ENCODE measurements at places on chromosomes 6 and 20. TPM values are rescaled to one million over a fixed set of nuclear protein-coding genes. Genes with fewer than 3 reads are reported as not detected.

GRCh38 chr20:55175081-55175480 is 699.7 kb downstream of the DOK5 start:
- no peak for DNase-seq
- no peaks in the 10 kb centered on the region for H3K36me3 ChIP-seq
- H3K27me3 ChIP-seq, result no peaks in the 10 kb centered on the region
- H3K4me3 ChIP-seq, result no peak overlapping the region
- no peaks in the 10 kb centered on the region for H3K4me1 ChIP-seq

GRCh38 chr6:20705741-20706140 is 171.5 kb downstream of the CDKAL1 start:
- H3K4me3 ChIP-seq, result no peak overlapping the region
- H3K36me3 ChIP-seq, result no peaks in the 10 kb centered on the region
- no peak overlapping the region for H3K27ac ChIP-seq
- H3K4me1 ChIP-seq, result peaks cover 6% of the 10 kb centered on the region
- no peaks in the 10 kb centered on the region for H3K27me3 ChIP-seq

ZNF341 gene
- 5.6 TPM for total RNA-seq

DNA sequence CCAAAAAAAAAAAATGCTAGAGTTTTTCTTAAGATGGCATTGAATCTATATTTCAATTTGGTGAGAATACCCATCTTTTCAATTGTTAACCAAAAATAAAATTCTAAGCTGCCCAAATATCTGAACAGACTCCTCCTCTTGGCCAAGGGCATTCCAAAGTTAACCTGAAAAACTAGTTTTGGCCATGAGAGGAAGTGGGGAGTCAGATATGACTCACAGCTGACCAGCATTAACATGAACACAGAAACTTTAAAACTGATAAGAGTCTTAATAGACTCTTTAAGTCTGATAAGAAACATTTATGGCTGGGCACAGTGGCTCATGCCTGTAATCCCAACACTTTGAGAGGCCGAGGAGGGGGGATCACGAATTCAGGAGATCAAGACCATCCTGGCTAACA is 171.3 kb downstream of the FAXC start:
- peaks cover 26% of the 10 kb centered on the region for H3K4me1 ChIP-seq
- no peaks in the 10 kb centered on the region for H3K27me3 ChIP-seq
- H3K27ac ChIP-seq, result peak overlapping the region; percentile 61
- H3K36me3 ChIP-seq, result 0 out of 2 replicates have a peak, but pooled peaks cover 7% of the 10 kb centered on the region
- DNase-seq, result peak; percentile 88
- H3K4me3 ChIP-seq, result peak overlapping the region; percentile 40

GRCh38 chr6:130223508-130223907 is 757 bp upstream of the SAMD3 start:
- H3K4me3 ChIP-seq, result no peak overlapping the region
- no peaks in the 10 kb centered on the region for H3K27me3 ChIP-seq
- no peaks in the 10 kb centered on the region for H3K4me1 ChIP-seq
- no peak overlapping the region for H3K27ac ChIP-seq

GRCh38 chr6:101108286-101108685 is 227.2 kb upstream of the ASCC3 start:
- no peak overlapping the region for H3K4me3 ChIP-seq
- no peaks in the 10 kb centered on the region for H3K27me3 ChIP-seq
- DNase-seq, result no peak
- H3K27ac ChIP-seq, result no peak overlapping the region
- H3K36me3 ChIP-seq, result no peaks in the 10 kb centered on the region
- H3K4me1 ChIP-seq, result no peaks in the 10 kb centered on the region

NHLRC1 gene
- 0.90 TPM for total RNA-seq

- H3K27ac ChIP-seq, result no peak overlapping the region
- no peak for DNase-seq
- H3K36me3 ChIP-seq, result peaks cover 6% of the 10 kb centered on the region
- H3K27me3 ChIP-seq, result no peaks in the 10 kb centered on the region
- no peaks in the 10 kb centered on the region for H3K4me1 ChIP-seq
Observed at GRCh38 chr6:16660157-16660497, 101.1 kb downstream of the ATXN1 start.

DNA sequence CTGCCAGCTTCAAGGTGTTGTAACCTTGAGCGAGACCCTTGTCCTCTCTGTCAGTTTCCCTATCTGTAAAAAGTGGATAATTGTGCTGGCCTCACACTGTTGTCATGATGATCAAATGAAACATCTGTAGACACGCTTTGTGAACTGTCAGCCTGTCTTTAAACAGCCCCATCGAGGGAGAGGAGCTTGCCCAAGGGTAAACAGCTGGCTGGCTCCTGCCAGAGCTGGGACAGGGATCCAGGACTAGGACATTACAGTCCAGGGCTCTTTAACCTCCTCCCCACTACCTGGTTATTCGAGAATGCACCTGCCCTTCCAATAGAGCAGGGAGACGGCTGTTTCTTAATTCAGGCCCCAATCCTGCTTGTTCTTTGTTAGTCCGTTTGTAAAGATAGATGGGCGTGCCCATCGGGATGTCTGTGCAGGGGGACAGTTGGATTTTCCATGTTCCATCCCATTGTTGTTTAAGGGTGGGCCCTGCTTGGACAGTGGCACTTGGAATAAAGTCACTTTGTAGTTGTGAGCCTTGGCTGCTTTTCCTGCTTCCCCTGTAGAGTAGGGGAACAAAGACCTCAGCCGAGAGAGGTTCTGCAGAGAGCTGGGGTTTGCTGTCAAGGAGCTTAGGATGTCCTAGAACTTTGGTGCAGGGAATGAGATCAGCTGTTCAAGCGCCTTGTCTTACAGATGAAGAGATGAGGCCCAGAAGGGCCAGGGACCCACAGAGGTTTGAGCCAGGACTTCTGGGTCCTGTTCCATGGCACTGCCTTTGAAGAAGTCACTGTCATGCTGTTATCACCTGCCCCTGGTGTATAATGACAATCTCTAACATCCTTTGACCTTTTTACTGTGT is 77.9 kb upstream of the MYL9 start:
- H3K36me3 ChIP-seq, result no peaks in the 10 kb centered on the region
- H3K27me3 ChIP-seq, result no peaks in the 10 kb centered on the region
- H3K4me1 ChIP-seq, result peaks cover 58% of the 10 kb centered on the region
- H3K27ac ChIP-seq, result peak overlapping the region; percentile 92
- DNase-seq, result no peak

DNA sequence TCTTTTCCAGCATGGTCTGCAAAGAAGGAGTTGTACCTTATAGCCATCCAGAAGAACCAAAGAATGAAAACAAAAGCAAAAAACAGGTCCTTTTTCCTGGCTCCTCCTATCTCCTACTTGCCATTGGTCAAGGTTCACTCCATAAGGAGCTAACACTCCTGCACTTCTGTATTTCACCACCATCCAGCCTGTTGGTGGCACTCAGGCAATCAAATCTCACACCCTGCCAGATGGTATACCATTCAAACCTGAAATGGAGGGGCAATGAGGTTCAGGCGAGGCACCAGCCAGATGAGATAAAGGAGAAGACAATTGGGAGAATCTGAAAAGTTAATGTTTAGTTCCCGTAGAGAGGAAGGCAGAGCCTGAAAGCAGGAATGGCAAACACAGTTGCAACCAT is 203.8 kb downstream of the ALDH8A1 start:
- H3K27ac ChIP-seq, result no peak overlapping the region
- no peak for DNase-seq
- no peaks in the 10 kb centered on the region for H3K27me3 ChIP-seq
- H3K36me3 ChIP-seq, result no peaks in the 10 kb centered on the region

- H3K27ac ChIP-seq, result no peak overlapping the region
- no peaks in the 10 kb centered on the region for H3K4me1 ChIP-seq
- peaks cover 99% of the 10 kb centered on the region for H3K27me3 ChIP-seq
- DNase-seq, result peak; percentile 9
- H3K36me3 ChIP-seq, result no peaks in the 10 kb centered on the region
Observed at GRCh38 chr20:59455402-59456341, 148.7 kb upstream of the PHACTR3 start.

GRCh38 chr20:14049111-14049510 is 53.8 kb downstream of the MACROD2 start:
- no peak for DNase-seq
- H3K36me3 ChIP-seq, result no peaks in the 10 kb centered on the region
- H3K4me1 ChIP-seq, result no peaks in the 10 kb centered on the region
- no peak overlapping the region for H3K4me3 ChIP-seq

DNA sequence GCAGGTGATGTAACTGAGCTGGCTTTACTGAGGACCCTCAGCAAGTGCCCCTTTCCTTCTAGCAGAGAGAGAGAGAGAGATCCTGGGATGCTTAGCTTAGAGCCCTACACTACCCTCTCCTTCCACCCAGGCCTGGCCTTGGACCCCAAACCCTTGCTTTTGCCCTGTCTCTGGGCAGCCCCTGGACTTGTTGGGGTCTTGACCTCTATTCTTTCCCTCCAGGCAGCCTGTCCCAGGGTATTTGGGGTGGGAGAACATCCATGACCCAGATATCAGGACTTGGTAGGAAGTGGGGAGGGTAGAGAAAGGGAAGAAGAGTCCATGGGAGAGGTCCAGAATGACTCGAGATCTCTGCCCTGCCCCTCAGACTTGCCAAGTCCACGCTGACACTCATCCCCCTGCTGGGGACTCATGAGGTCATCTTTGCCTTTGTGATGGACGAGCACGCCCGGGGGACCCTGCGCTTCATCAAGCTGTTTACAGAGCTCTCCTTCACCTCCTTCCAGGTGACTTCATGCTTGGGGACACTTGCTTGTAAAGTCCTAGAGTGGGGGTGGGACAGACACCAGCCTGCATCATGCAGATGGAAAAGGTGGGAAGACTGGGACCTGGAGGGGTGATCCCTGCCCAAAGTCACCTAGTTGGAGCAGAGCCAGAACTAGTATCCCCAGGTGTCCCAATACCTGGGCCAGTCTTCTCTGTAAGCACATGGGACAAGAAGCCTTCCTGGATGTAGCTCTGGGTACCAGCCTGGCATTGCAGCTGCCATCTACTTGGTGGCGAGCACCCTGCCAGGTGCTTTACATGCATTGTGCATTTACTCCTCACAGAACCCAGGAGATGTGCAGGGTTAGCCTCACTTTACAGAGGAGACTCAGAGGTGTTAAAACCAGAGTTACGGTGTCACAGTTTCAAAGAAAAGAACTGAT is 30.9 kb downstream of the GLP1R start:
- H3K27ac ChIP-seq, result no peak overlapping the region
- H3K36me3 ChIP-seq, result no peaks in the 10 kb centered on the region
- H3K4me1 ChIP-seq, result no peaks in the 10 kb centered on the region
- DNase-seq, result no peak
- H3K4me3 ChIP-seq, result no peak overlapping the region
- H3K27me3 ChIP-seq, result peaks cover 84% of the 10 kb centered on the region

- H3K4me3 ChIP-seq, result no peak overlapping the region
- peaks cover 12% of the 10 kb centered on the region for H3K4me1 ChIP-seq
- H3K27me3 ChIP-seq, result no peaks in the 10 kb centered on the region
- H3K36me3 ChIP-seq, result no peaks in the 10 kb centered on the region
Observed at GRCh38 chr6:126535595-126535994, 195.7 kb downstream of the CENPW start.

DNA sequence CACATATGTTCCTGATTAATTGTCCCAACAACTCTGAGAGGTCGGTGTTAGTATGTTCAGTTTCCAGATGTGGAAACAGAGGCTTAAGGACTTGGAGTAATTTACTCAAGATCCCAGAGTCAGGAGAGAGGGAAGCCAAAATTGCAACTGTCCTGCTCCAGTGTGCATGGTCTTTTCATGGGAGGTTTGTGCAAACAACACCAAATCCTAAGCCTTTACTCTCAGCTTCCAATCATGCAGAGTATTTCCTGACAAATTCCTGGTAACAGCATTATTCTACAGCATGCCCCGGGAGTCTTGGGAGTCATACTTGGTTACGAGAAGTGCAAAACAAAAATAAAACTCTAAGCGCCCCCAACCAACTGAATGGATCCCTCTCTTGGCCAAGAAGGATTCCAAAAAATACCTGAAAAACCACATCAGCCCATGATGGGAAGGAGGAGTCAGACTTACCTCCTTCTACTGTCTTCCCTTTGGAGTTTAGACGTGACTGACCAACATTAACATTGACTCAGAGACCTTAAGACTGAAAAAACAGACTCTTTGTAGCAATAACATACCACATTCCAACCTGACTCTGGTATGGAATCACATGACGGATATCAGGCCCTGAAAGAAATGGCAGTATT is 30.8 kb upstream of the PPP1R3G start:
- no peaks in the 10 kb centered on the region for H3K4me1 ChIP-seq
- no peak overlapping the region for H3K4me3 ChIP-seq
- H3K27me3 ChIP-seq, result no peaks in the 10 kb centered on the region
- no peaks in the 10 kb centered on the region for H3K36me3 ChIP-seq
- no peak for DNase-seq
- no peak overlapping the region for H3K27ac ChIP-seq

- no peaks in the 10 kb centered on the region for H3K36me3 ChIP-seq
- no peaks in the 10 kb centered on the region for H3K27me3 ChIP-seq
- H3K4me1 ChIP-seq, result no peaks in the 10 kb centered on the region
- no peak for DNase-seq
Observed at GRCh38 chr6:74250161-74250818, 554.3 kb downstream of the CD109 start.

DNA sequence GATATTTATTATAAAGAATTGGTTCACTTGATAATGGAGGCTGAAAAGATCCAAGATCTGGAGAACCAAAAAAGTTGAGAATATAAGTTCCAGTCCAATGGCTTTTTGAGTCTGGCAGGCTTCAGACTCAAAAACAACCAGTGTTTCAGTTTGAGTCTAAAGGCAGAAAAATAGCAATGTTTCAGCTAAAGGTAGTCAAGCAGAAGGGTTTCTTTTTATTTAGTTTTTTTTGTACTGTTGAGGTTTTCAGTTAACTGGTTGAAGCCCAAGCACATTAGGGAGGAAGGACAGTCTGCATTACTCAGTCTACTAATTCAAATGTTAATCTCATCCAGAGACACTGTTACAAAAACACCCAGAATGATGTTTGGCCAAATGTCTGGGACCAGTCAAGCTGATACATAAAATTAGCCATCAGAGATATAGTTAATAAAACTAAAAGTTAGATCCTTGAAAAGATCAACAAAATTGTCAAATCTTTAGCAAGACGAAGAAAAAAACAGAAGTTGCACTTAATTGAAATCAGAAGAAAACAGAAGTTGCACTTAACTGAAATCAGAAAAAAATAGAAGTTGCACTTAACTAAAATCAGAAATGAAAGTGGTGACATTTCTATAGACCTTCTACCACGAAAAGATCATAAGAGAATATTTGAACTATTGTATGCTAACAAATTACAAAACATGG is 980.3 kb upstream of the FLRT3 start:
- no peaks in the 10 kb centered on the region for H3K36me3 ChIP-seq
- H3K4me1 ChIP-seq, result no peaks in the 10 kb centered on the region
- H3K27ac ChIP-seq, result no peak overlapping the region
- H3K27me3 ChIP-seq, result no peaks in the 10 kb centered on the region
- no peak overlapping the region for H3K4me3 ChIP-seq

DNA sequence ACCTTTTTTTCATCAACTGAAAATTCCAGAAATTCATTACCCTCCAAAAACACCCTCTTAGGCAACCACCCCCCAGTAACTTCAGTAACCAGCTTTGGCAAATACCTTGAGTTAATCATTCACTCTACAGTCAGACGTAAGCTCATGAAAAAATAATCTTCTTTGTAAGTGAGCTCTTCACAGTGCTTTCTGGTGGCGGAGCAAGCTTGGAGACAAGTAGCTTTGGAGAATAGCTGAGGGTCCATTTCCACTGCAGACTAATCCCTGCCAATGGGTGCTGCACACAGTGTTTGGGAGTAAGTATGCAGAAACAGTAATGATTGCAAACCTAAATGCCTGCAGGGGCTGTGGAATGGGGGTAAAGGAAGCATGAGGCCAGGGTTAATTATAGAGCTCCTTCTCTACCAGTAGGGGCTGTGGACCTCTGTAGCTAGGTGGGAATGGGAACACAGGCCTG is 56.8 kb upstream of the HINT3 start:
- peaks cover 22% of the 10 kb centered on the region for H3K36me3 ChIP-seq
- H3K4me3 ChIP-seq, result no peak overlapping the region
- no peaks in the 10 kb centered on the region for H3K4me1 ChIP-seq
- no peak overlapping the region for H3K27ac ChIP-seq
